NCI-H345 (cell line): ENCODE measurements at places on chromosomes 1 and 21.

DNA sequence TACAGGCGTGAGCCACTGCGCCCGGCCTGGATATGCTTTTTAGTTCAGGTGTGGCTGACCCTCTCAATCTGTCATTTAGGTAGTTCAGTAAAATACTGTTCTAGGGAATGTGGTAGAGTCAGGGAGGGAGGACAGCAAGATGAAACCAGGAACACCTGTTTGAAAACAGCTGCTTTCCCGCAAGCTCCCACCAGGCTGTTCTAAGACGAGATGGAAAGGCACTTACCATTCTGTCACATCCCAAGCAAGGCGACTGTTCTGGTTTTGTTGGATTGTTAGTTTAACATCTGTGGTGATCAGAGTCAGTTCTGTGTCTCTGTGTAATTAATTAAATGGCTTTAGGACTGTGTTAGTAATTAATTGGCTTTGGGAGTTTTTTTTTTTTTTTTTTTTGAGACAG is 2.9 kb downstream of the CHAF1B start:
- DNase-seq: no peak

- no peak for DNase-seq
Measured at GRCh38 chr1:145707183-145707867, at the start of gene PDZK1. PDZK1 (minus strand) TSS chr1:145707368; CDS start chr1:145688021, 19,347 bp downstream.

GRCh38 chr1:9845914-9846313 is 22.1 kb upstream of the CLSTN1 start:
- DNase-seq: no peak

DNA sequence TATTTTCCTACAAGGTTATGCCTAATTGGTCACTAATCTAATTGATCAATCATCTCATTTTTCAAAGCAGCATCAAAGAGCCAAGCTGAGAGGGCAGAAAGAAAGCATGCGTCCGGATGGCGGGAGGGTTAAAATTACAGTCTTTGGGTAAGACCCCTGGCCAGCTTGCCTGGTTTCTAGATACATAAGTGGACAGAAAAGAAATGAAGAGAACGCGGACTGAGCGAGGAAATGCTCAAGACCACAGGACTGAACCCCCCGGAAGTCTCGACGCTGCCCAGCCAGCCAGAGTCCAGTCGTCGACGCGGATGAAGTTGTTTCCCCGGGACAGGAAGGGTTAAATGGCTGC is 297.2 kb downstream of the OMA1 start:
- DNase-seq: no peak

DNA sequence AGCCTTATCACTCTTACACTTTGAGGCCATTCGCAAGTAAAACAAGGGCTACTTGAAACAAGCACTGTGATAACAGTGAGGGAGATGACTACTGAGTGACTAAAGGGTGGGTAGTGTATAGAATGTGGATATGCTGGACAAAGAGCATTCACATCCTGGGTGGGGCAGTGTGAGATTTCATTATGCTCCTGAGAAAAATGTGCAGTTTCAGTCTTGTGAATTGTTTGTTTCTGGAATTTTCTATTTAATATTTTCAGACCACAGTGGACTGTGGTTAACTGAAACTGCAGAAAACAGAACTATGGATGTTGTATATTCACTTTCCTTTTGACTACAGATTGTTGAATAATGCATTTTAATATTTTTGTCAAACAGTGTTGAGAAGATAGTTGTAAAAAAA is 25.1 kb upstream of the B3GALT2 start:
- no peak for DNase-seq

DNA sequence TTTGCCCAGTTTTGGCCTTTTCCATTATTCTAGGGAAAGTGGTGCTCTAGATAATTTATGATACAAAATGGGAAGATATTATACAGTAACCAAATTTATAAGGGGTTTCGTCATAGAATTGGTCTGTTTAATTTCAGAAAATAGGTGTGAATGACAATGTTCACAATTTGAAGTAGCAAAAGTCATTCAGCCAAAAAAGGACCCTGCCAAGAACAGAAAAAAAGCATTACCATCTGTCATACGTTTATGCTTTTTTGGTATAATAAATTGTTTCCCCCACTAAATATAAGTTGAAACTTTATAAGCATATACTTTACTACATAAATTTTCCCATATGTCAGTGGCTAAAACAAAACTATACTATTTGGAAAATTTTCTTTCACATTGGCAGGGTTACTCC is 4.5 kb upstream of the SPAG17 start:
- DNase-seq: no peak

- no peak for DNase-seq
Measured at GRCh38 chr21:42414928-42415769, 11.4 kb downstream of the UBASH3A start.

DNA sequence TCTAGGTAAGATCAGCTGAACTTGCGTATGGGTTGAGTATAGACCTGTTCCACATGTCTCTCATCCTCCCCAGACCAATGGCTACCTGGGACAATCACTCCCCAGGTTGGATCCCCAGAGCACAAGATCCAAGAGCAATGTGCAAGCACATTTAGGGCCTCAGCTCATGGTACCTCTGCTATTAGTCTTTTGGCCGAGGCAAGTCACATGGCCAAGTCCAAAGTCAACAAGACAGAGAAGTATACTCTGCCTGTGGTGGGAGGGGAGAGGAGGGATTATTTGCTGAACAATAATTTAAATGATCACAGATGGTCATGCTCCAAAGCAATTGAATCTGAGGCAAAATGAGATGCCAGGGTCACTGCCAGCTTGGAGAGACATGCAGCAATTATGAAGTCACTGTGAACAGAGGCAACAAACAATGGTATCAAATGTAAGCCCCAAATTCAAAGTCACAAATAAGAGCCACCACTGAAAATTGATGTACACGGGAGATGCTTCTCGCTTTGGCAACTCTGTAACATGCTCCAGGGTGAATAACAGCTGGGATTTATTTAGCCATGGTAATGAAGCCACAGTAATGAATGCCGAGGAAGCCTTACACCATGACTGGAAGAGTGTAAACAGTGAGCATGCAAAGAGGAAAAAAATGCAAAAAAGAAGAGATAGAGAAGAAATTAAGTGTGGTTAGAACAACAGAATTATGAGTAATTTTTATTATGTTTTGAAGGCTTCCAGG is 149.1 kb downstream of the ZNF281 start:
- DNase-seq: peak; percentile 93

- no peak for DNase-seq
Measured at GRCh38 chr1:32356478-32356877, 5.8 kb downstream of the FAM229A start.

DNA sequence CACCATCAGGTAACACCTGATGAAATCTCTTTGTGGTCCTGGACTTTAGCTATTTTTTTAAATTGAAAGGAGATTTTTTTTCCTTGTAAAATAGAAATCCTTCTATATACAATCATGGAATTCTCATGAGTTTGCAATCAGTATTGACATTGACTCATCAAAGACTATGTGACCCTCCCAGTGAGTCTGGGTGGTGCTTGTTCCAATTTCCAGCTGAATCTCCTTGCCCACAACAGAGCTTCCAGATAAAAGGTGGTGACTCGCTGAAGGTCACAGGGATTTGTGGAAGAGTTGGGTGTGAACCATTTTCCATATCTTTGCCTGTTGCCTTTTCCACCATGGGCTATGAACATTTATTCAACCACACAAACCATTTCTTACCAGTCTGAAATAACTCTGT is 486.6 kb downstream of the AJAP1 start:
- DNase-seq: no peak

- no peak for DNase-seq
Measured at GRCh38 chr1:169089776-169090175, 16.7 kb upstream of the ATP1B1 start.

DNA sequence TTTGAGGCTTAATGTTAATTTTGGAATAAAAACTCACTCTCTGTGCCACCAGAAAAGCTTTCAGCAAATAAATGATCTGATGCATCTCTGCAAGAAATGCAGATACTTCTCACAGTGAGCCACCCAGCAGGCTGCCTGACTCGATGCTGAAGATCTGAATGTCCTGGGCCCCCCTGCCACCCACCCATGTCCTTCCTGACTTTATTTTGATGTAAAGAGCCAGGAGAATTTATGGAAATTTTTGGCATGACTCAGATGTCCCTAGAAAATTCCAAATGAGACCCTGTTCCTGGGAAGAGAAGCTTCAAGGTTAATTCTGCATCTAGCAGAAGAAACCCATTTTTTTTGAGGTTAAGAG is 62.8 kb upstream of the COA6 start:
- DNase-seq: no peak

DNA sequence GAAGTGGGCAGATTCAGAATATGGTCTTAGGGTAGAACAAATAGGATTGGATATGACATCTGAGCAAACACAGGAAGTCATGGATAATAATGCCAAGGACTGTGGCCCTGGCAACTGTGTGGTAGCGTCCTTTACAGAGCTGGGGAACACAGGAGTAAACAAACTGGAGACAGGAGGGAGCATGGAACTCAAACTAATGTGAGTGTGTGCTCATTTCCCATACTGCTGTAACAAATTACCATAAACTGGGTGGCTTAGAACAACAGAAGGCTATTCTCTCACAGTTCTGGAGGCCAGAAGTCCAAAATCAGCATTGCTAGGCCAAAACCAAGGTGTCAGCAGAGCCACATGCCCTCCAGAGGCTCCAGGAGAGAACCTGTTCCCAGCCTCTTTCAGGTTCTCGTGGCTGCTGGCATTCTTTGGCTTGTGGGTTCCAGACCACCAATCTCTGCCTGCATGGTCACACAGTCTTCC is 106.4 kb downstream of the TGFBR3 start:
- DNase-seq: no peak

- no peak for DNase-seq
Measured at GRCh38 chr1:246533371-246533905, 26.4 kb upstream of the SMYD3 start.

GRCh38 chr1:208526613-208527125 is 282.5 kb upstream of the PLXNA2 start:
- no peak for DNase-seq

DNA sequence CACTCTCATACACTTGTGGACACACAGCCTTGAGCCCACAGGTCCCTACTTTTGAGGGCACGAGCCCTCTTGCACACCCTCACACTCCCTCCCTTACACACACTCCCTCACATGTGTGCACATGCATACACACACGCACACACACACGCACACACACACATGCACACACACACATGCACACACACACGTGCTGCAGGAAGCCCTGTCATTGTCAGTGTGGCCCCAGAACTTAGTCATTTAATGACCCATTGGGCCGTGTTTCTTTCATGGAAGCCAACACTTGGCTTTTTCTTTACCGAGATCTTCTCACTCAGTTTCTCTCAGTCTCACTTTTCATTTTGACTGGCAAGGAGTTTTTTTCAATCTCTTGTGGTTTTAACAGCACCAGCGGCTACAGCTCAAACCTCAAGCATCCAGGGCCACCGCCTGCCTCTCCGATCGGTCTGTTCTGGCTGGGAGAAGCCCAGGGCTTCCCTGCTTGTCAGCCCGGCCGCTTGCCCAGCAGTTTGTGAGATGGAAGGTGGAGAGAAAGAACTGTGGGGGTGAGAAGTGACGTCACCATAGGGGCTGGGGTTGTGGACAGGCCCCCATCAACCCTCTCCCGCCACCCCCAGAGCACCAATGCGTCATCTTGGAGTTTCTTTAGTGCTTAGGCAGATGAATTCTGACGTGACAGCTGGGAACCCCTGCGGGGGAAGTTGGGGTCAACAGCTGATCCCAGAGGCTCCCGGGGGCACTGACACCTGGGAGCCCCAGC is 15.8 kb upstream of the TNFRSF8 start:
- DNase-seq: no peak

DNA sequence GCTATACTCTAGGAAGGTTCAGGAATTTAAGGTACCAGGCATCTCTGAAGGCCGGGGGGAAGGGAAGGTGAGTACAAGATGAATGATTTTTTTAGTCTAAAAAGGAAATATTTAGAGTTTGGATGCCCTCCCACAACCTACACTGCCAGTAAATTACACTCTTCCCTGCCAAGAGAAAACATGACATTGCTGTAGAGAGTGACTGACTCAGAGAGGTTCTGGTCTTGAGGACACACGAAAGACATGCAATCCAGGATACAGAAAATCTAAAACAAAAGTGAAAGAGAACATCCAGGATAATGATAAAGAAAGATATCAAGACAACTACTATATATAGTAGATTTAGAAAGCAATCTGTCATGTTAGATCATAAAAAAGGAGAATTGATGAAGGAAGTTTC is 200.5 kb downstream of the TYW3 start:
- no peak for DNase-seq

DNA sequence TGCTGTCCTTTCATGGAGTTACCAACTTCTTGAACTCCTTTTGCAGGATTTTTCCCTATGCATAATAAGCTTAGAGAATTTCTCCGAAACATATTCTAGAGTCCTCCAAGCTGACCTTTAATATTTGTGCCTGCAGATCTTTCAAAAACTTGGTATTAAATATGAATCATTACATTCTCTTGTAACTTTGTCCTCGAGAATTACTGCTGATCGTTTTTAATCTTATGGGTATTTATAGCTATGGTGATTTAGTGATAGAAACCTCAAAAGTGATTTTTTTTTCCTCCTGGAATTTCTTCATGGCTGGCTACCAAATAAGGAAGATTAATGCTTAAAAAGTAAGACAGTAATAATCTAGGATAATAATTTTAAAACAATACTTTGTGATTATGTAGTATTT is 39.1 kb downstream of the MAP3K21 start:
- DNase-seq: no peak

DNA sequence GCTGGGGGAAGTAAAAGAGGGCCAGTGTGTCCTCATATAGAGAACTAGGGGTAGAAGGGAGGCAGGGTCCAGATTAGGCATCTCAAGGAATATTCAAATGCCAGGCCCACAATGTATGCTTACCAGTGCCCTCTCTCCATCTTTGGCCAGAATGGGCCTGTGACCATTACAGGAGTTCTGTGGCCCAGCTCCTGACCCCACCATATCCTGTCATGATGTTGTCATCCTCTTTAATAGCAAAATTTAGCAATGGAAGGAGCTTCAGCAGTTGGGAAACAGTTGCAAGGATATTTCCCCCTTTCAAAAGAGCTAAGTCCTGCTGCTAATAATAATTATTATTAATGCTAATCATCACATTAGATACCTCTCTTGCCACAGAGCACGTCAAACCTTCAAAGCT is 49.3 kb upstream of the JUN start:
- no peak for DNase-seq

DNA sequence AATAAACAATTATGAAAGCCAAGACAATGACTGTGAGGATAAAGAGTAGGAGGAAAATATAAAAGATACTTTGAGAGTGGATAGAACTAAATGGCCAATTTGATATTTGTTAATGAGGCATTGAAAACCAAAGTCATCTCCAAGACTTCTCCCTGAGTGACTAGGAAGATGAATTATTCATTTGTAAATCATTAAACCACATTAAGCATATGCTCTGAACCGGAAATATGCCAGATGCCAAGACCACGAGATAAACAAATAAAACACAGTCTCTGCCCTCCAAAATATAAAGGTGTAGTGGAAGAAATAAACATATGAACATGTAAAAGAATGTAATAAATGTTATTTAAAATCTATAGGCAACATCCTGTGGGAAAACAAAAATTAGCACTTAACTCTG is 78.8 kb downstream of the MRPL39 start:
- no peak for DNase-seq

DNA sequence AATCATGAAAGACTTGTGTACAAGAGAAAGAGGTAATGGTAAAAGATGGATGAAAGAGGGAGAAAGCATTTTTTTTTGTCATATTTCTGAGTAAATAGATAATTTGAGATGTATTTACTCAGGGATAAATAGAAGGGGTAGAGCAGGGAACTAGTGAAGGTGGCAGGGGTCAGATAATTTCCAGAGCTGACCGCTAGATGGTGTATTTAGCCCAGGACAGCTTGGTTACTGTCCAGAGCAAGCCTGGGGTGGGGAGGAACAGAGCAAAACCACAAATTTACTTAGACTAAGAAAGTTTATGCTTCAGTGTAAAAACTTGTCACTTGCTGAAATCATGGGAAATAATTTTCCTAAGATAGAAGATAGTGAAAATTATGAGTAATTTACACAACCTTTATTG is 91.5 kb downstream of the XCL2 start:
- no peak for DNase-seq
